ENCODE measurements at places on chromosomes 7 and 10.

DNA sequence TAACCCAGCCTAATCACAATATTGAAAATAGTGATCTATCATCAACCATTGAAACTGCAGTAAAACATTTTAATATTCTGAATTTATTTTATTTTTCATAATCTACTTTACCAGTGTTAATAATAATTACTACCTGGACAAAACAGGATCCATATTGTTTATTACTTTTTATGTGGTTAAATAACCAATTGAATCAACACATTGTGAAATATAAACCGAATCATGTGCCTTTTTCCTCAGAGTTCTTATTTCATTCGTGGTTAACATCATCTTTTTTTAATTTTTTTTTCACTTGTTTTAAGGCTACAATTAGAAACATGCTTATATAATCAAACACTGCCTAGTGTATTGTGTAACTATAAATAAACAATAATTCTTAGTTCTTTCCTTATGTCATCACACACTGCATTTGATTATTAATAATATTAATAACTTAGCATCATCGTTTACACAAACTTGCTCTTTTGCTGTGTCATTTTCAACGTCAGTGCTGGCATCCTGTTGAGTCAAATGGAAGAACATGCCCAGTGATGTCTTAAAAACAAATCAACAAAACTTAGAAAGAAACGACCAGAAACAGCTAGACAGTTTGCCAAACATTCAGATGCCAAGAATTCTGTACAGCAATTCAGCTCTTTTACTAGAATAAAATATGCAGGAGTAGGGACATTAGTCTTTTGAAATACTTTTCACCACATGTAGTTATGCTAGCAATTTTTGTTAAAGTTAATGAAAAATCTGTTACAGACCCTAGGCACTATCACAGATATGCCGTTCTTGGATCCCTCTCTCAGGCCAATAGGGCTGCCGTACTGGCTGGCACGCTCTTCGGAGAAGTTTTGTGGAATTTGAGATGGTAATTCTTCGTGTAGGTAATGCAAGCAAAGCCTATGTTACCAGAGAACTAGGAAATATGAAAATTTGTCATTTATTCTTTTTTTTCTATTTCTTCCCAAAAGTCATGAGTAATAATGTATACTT, 330.4 kb upstream of the SEMA3A start:
- no peak for DNase-seq

DNA sequence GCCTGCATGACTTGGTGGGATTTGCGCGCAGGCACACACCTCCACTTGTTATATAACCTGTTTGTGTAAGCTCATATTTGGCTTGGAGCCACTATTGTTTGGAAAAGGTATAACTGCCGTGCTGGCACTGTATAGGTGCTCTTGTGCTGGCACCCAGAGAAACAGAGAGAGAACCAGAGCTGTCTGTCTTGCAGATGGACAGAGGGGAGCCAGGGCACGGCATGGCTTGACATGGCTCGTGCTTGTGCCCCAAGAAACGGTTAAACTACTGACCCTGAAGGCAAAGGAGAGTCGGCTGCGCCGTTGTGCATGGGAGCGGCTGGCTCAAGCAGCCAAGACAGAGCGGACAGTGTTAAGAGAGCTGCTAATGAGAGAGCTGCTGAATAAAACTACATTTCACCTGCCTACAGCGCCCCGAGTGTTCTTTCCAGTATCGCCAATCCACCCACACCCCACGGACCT, 23.2 kb downstream of the RAPGEF5 start:
- DNase-seq, result no peak

DNA sequence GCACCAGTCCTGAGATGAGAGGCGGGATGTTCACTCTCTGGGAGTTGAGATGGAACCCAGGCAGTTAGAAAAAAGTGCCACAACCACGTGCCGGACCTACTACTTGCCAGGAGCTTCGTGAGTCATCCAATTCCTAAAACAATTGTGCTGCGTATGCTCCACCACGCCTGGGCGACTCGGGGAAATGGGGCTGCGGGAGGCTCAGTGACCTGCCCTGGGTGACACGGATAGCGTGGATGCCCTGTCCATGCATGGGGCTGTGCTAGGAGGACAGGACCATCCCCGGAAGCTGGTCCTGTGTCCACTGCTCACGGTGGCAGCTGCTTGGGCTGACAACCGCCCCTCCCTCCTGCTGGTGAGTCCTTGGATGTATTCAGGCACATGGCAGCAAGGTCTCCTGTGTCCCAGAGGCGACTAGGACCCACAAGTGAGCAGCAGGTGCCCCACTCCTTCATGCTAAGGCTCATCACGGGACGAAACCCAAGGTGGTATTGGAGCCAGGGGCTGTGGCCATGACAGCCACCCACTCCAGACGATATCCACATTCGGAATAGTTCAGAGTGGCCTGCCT, 90.4 kb downstream of the BMS1 start:
- no peak for DNase-seq

GRCh38 chr10:132550366-132551092, 12.9 kb downstream of the INPP5A start:
- no peak for DNase-seq

DNA sequence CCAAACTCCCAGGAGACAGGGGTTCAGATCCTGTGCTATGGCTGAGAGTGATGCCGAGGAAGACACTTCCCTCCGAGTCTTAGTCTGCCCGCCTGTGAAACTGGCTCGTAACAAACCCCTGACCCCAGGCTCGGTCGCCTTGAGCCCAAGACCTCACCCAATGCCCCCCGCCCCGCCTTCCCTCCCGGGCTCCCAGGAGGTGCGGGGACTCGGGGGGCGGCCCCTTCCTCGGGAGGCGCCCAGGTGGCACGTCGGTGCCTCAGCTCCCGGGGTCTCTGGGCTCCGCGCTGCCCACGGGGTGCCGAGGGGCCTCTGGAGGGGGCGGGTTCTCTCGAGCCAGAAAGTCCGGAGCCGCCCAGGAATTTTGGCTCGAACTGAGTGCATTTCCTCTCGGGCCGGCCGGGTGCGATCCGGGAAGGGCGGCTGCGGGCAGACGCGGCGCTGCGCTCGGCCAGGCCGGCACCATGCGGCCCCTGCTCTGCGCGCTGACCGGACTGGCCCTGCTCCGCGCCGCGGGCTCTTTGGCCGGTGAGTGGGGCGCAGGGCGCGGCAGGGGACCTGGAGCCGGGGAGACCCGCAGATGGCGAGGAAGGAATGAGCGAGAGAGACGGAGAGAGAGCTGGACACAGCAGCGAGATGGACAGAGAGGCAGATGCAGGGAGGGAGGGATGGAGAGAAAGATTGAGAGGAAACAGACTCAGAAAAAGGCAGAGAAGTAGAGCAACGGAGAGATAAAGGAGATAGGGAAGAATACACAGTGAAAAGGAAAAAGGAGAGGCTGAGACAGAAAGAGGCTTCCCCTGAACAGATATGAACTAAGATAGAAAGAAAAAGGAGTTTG, at the start of gene PLAC9:
PLAC9 (plus strand) TSS at position 432 of the 841 bp plus-strand sequence; CDS start at position 465, 33 bp downstream.
- DNase-seq, result no peak

GRCh38 chr10:47164126-47164799, 135.7 kb upstream of the GDF10 start:
- no peak for DNase-seq

- DNase-seq, result peak; percentile 75
Observed at GRCh38 chr10:114401195-114401791, 3.0 kb downstream of the AFAP1L2 start.

DNA sequence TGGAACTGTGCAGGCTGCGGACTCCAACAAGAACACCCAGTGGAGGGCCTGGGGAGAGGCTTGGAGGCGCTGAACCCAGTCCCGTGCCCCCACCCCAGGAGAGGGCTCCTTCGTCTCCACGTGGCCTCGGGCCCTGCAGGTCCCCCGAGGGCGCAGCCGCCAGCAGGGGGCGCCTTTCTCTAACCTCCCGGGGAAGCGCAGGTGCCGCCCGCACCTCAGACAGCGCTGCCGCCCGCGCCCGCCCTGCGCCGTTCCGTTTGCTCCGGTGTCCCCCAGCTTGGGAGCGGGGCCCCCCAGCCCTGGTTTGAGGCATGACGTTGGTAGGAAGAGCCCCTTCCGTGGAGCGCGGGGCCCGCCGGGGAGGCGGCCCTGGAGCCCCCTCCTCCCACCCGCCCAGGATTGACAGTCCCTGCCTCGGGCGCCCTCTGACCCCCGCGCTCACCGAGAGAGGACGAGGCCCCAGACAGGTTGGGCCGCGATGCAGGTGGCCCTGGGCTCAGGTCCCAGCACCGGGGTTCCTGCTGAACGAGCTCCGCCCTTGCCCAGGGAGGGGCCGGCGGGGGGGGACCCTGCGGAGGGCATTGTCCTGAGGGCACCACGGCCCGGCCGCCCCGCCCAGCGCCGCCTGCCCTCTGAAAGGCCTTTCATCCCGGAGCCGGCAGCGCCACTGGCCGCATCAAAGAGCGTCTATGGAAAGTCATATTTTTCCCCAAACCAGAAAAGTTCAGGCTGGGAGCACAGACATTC, 42.8 kb downstream of the FOXL3 start:
- no peak for DNase-seq

DNA sequence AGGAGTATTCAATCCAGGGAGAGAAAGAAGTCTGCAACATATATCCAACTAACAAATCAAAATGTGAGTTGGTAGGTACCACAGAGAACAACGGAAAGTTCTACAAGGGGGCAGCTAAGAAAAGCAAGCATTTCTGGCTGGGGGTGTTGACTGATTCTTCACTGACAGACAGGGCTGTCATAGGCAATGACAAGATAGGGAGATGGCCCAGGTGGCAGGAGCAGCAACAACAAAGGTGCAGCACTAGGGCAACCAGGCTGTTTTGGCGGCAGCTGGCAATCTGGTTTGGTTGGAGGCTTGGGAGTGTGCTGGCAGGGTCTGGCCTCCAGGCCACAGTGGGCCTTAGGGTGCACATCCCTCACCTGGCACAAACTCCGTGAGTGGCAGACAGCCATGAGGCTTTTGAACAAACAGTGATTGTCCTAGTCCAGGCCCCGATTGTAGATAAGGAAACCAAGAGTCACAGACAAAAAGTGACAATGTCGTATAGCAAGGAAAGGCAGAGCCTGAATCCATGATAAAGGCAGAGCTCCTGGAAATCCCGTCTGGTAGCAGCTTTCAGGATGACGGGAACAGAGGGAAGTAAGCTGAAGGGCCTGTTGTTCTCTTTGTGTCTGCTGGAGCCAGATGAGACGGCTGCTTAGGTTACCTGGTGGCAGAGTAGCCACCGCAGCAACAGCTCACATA, 28.4 kb downstream of the DPCD start:
- DNase-seq, result peak; percentile 69
